ENCODE measurements at places on chromosomes 5 and 9.

DNA sequence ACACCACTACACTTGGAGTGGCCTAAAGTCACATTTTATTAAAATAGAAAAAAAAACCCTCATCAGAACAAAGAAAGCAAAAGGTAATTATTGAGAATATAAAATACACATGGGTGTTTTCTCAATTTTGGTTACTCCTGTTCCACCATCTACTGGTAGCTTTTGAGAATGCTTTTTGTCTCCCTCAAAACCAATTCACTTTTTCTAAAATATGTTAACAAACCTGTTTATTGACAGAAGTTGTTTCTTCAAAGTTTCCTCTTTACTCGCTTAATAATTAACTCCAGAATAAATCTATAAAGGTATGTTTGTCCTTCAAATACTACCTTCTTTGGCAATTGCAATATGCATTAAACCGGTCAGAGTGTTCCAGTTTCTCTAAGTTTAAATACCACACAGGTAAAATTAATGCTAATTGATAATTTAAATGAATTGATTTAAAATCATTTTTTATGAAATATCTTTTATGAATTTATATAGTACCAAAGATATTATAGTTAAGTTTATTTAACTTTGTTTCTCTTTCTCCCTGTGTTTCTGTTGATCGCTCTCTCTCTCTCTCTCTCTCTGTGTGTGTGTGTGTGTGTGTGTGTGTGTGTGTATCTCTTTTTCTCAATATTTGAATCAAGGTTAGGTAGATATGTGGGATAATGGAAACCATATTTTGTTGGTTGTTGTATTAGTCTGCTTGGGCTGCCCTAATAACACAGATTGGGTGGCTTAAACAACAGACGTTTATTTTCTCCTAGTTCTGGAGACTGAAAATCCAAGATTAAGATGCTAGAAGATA lies 487.4 kb downstream of the PRDM9 start:
- DNase-seq: no peak

DNA sequence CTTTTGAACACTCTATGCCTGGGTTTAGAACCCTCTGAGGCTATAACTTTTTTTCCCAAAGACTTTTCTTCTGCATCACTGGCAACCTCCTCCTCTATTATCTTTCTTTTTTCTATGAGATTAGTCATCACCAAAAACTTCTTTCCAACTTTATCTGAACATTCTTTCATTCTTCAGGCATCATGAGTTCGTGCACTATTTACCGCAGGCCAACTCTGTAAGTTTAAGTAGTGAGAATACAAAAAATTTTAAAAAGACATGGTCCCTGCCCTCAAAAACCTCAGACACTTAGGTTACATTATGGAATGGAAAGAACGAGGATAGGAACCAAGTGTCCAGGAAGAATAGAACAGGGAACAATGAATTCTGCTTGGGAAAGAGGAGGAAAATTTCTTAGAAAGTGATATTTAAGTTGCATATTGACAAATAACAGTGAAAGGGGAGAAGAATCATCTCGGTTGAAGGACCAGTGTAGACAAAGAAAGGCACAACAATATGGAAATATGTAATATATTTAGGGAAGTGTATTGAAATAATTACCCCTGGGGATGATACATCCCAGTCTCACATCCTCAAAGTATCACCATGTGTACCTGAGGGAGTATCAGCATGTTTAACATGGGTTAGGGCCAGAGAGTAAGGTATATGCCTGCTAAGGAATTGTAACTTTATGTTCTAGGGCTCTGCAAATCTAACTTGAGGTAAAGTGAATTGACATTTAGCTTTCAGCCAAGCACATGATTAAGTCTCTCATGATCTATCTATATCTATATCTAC lies 196.5 kb upstream of the NREP start:
- DNase-seq: no peak

GRCh38 chr9:90943341-90943740 lies 141.7 kb downstream of the SYK start:
- no peak for DNase-seq

- DNase-seq: no peak
These were observed 780 bp downstream of the CDC37L1 start for GRCh38 chr9:4680173-4680525.

GRCh38 chr5:17238521-17239041 lies 21.1 kb downstream of the BASP1 start:
- DNase-seq: no peak

- no peak for DNase-seq
These were observed 271.0 kb upstream of the ADRA1B start for GRCh38 chr5:159645179-159645846.

All from NK-92 treated with Interleukin-12 subunit alpha and Interleukin-12 subunit beta, amount 100 ng/mL, for 24 hours (cell line).